Jurkat, Clone E6-1 (cell line): ENCODE measurements at places on chromosomes 5 and 9.
A peak's percentile ranks its signal among the peaks of the same experiment; 100 is the strongest.

- no peak for DNase-seq
Measured at GRCh38 chr9:112341730-112342129, 8.3 kb upstream of the PTBP3 start.

GRCh38 chr9:127295005-127295404, 30.4 kb downstream of the GARNL3 start:
- no peak for DNase-seq

GRCh38 chr5:102713682-102714231, 41.3 kb upstream of the PAM start:
- DNase-seq, result no peak

DNA sequence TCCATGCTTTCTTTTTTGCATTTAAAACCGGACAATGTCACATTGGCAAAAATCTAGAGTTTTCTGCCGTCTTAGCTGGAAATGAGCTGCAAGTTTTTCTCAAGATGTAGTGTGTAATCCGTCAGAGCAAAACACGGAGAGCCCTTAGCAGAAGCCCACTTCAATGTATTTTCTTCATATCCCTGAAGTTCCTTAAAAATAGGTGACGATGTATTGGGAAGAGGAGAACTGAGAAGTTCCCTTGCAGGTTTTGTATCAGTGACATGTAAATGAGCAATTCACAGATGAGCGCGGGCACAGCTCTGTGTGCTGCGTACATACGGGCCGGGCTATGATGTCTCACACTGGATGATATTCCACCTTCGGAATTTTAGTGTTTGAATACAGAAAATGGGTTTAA, 14.8 kb upstream of the CLPTM1L start:
- DNase-seq, result no peak

DNA sequence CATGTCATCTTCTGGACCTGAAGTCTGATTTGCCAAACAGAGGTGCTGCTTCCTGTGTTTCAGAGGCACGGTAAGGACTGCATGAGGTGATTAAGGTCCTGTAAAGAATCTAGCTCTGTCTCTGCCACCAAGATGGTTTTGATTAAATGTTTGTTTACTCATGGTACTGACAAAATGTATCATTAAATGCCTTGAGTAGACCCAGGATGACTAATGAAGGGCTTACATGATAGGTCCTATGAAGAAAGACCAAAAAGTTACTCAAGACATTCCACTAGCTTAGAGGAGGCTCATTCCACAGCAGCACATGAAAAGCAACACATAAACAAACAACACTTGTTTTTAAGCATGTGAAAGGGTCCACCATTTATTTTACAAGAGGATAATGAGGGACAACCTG, 100.9 kb downstream of the BOD1 start:
- DNase-seq, result no peak

DNA sequence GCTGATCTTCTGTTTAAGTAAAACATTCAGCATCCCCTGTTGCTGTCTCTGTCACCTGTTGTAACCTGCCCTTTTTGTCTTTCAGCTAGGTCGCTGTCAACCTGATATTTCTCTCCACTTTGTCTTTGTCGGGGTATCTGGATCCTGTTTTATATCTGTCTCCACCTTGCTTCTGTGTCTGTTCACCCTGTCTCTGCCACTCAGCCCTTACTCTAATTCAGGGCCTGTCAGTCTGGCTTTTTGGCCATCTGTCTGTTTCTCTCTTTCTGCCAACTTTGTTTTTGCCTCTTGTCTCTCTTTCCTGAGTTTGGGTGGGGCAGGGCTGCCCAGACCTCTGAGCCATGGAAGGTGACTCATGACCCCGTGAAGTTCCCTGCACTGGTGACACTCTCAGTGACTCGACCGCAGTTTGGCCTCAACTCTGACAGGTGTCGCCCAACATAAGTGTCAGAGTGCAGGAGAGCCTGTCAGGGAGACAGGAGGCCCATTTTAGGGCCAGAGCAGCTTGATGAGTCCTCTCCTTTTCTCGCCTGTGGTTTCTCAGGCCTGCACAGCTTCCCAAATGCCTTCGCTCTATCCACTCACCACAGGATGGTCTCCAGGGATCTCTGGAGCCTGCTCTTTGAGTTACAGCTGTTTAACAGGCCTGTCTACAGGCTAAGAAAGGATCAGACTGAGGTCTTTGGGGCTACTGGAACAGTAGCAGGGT, 868 bp downstream of the ZBTB43 start:
- DNase-seq, result no peak

- DNase-seq, result no peak
Measured at GRCh38 chr5:170491479-170491878, 12.3 kb upstream of the KCNIP1 start.

DNA sequence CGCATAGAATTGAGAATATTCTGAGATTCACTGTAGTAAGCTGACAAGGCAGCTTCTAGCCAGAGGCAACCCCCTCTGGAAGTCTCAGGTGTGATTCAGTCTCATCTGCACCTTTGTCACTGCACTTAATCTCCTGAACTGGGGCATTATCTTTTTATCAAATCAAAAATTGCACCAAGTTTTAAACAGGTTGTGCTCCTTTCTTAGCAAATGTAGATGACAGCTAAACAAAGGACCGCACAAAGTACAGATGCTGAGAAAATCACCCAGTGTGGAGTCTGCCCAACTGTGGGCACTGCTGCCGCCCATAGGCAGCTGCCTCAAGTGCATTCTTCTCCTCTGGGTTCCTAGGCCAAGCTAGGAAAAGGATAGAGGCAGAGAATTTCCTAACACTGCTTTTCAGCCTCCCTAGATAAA, 51.1 kb downstream of the STARD4 start:
- peak; percentile 17 for DNase-seq

DNA sequence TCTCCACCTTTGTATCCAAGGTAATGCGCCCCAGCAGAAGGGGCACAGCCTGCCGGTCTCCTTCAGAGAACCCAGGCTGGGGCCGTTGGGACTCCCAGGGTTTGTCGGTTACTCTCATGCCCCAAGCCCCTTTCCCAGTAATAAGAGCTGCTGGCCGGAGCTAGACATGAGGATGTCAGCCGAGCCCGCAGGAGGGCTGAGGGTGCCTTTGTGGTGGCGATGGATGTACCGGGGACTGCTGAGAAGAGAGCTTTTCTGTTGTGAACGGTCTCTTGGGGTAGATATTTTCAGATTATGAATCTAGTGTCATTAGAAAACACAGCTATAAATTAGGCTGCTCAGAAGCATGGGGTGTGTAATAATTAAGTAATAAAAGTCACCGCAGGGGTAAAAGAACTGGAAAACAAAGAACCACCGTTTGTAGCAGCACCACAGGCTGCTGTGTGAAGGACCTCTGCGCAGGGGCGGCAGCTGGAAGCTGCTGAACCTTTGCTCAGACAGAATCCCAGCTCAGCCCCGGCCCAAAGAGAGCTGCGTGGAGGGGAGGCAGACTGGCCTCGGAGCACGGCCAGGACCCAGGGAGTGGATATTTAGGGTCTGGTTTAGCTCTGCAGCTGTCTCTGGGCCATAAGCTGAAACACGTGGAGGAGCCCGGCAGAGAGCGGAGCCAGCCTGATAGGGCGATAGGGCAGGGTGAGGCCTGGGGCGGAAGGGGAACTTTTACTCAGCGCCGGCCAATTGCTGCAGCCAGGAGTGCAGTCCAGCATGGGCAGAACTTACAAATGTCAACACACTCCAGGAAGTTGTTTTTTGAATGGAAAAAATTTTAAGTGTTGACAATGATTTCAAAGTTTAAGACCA, 50.5 kb upstream of the BARHL1 start:
- DNase-seq, result no peak

DNA sequence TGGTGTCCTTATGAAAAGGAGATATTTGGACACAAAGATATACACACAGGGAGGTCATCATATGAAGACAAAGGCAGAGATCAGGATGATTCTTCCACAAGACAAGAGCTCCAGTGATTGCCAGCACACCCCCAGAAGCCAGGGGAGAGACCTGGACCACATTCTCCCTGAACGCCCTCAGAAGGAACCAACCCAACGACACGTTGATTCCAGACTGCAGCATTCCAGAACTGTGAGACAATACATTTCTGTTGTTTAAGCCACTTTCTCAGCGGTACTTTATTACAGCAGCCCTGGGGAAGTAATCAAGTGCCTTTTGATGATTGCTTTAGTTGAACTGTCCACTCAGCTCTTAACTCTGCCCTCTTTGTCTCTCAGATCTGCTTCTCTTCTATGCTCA, 285.5 kb upstream of the SMARCA2 start:
- DNase-seq, result no peak

DNA sequence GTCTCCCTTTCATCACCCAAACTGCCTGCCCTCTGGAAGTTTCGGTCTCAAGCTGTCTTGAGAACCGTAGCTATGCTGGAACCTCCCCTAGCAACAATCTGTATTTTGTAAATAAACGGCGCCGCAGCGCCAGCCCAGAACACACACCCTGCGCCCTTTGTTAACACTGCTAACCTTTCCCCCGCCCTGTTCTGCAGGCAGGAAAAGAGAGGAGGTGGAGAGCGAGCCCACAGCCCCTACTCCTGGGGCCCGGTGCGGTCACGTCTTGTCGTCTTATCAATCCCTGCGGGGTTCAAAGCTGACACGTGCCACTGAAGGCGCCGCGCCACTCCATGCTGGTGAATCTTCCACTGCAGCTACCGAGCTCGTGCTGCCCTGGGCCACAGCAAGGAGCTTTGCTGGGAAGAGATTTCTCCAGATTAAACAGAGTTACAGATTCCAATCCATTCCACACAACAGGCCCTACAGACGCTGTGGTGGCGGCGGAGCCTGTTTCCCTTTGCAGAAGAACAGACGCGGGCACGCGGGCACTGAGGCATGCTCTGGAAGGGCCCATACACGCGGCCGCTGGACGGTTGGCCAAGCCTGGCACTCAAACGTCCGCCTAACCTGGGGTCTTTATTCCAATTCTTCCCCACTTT, 25.3 kb downstream of the ZDHHC11B start:
- DNase-seq, result peak; percentile 83

- DNase-seq, result no peak
Measured at GRCh38 chr5:149999866-150000255, 593 bp downstream of the TIGD6 start.

- peak; percentile 23 for DNase-seq
Measured at GRCh38 chr9:103991698-103992097, 102.4 kb upstream of the SMC2 start.

GRCh38 chr9:121721058-121721350, 69.6 kb downstream of the DAB2IP start:
- DNase-seq, result no peak

DNA sequence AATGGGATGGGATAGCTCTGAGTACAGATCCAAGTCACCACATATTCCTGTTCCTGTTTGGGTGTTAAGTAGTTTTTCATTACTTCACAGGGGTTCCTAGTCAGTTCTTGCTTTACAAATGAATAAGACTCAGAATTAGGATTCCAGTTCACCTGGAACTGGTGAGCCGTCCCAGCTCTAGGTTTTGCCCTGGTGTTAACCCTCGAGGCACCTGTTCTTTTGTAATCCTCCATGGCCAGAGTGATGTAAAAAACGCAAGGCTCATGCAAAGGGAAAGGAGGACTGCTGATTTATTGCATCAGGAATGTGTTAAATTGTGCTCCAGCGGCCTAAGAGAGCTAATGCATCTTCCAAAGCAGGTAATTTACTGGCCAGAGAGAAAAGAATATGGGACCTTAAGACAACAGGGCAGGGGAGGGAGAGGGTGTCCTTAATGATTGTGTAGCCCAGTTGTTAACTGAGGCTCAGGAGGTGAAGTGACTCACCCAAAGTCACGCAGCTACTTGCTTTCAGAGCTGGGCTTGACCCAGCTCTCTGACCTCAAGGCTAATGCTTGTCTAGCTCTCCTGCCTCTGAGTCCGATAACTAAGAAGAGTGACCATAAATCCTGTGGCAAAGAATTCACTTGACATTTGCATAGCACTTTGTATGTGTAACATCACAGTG, 70.5 kb downstream of the DMRT2 start:
- DNase-seq, result no peak

DNA sequence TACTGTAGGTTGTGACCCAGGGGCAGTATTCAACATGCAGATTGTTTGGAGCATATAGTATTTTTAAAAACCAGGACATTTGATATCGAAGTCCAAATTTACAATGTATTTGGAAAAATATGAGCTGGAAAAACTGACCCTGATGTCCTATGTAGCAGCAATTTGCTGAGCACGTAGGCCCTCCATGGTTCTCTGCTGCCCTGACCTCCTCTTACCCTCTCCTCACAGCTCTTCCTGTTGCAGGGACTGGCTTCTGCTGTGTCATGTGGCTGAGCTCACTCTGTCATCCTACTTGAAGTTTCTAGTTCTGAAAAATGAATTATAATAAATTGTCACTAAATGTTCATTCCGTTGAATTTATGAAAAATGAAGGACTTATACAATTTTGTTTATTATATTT, 4.1 kb upstream of the ASPN start:
- no peak for DNase-seq

- no peak for DNase-seq
Measured at GRCh38 chr5:71631070-71631469, 43.9 kb downstream of the MCCC2 start.

DNA sequence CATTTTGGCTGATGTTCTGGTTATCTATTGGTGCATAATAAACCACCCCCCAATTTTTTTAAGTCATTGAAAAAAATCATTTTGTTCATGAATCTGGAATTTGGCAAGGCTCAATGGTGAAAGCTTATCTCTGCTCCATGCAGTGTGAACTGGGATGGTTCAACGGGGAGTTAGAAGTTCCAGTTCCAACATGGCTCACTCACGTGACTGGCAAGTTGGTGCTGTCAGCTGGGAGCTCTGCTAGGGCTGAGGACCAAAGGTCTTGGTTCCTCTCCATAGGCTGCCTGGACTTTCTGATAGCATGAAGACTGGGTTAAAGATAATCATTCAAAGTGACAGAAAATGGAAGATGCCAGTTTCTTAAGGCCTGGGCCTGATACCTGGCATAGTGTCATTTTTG, 3.1 kb upstream of the SPATA24 start:
- DNase-seq, result no peak
